ENCODE measurements at places on chromosomes 16 and 17.
A peak's percentile ranks its signal among the peaks of the same experiment; 100 is the strongest.

DNA sequence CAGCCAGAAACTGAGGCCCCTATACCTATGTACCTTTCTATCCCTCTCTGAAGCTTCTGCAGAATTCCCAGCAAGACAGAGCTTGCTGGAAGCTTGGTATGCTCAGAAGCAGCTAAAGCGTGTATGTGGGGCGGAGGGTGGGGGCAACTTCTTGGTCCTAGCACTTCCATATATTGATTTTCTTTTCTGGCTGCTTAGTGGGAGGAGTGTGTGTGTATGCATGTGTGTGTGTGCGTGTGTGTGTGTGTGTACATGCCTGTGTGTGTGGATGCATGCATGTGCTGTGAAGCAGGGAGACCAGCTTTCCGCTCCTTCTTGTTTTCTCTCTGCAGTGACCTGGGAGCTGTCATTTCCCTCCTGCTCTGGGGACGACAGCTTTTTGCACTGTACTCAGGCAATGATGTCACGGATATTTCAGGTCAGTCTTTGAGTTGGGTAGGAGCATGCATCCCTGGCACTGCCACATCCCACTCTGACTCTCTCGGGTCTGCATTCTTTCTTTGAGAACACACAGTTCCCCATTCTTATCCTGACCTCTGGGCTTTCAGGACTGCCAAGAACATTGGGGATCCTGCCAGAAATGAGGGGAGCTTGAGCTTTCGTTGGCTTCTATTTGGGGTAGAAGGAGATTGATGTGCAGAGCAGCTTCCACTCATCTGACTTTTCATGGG, 10.7 kb downstream of the HPR start:
- DNase-seq, result no peak

DNA sequence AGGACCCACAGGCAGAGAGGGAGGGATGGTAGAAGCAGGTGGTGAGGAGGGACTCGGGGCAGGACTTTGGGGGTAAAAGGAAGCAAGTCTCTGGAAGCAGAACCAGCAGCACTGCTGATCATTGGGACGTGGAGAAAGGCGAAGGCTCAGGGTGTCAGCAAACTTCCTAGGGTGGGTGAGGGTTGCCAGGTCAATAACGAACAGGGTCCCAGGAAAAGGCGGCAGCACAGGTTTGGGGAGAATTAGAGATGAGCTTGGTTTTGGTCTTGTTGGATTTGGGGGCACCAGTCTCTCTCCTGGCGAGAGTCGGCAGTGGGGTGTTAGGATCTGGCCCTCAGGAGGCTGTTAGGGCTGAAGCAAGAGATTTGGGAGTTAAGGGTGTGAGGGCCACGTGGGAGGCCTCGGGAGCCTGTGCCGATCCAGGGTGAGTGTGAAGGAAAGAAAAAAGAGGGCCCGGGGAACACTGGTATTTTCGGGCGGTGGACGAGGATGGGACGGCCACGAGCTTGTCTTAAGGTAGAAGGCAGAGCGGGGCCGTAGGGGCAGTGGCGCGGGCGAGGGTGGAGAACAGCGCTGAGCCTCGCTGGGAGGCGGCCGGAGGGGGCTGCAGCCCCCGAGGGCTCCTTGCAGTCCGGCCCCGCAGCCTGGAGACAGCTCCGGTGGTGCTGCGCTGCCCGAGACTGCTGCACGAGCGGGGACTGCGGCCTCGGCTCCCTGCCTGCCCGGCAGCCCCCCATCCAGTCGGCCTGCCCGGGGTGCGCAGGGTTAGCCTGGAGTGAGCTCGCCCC, 765 bp upstream of the ADORA2B start:
- no peak for DNase-seq

GRCh38 chr16:74291577-74292208, 4.9 kb upstream of the PSMD7 start:
- DNase-seq, result no peak

DNA sequence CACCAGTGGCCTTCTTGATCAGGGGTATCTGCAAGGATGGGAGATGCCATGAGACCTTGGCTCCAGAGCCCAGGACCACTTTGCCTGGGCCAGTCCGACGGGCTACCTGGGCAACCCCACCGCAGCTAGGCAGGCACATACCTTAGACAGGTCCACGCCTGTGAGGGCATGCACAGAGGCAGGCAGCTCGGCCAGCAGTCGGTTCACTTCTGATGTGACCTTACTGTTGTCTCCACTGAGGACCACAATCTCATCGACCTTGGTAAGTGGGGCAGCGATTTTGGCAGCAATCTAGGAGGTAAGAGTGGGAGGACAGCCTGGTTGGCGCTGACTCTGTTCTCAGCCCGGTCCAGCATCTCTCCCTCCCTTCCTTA, 17.0 kb downstream of the FLOT2 start:
- DNase-seq, result no peak

GRCh38 chr17:43530288-43531081, 15.7 kb downstream of the ETV4 start:
- DNase-seq, result no peak

- DNase-seq, result no peak
Measured at GRCh38 chr17:3381957-3382356, 4.2 kb downstream of the OR3A2 start.

DNA sequence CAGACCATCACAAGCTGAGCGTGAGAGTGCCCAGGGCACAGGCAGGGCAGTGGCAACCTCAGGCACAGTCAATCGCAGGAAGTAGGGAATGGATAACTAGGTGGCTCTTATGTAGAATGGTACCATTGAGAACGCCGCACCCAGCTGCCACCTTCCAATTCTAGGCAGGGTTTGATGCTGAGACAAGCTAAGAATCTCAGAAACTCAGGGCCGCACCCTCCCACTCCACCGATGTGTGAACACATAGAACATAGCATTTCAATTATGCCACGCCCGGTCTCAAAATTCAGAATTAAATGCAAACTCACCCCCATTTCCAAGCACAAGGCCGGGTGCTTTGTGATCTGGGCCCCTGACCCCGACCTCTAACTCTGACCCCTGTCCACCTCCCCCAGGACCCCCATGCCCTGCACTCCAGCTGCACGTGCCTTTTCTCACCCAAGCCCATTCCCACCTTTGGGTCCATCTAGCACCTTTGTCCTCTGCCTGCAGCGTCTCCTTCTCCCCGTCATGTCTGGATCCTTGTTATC, 178.4 kb downstream of the C16orf95 start:
- DNase-seq, result no peak

GRCh38 chr16:17647879-17648872, 177.4 kb upstream of the XYLT1 start:
- no peak for DNase-seq

DNA sequence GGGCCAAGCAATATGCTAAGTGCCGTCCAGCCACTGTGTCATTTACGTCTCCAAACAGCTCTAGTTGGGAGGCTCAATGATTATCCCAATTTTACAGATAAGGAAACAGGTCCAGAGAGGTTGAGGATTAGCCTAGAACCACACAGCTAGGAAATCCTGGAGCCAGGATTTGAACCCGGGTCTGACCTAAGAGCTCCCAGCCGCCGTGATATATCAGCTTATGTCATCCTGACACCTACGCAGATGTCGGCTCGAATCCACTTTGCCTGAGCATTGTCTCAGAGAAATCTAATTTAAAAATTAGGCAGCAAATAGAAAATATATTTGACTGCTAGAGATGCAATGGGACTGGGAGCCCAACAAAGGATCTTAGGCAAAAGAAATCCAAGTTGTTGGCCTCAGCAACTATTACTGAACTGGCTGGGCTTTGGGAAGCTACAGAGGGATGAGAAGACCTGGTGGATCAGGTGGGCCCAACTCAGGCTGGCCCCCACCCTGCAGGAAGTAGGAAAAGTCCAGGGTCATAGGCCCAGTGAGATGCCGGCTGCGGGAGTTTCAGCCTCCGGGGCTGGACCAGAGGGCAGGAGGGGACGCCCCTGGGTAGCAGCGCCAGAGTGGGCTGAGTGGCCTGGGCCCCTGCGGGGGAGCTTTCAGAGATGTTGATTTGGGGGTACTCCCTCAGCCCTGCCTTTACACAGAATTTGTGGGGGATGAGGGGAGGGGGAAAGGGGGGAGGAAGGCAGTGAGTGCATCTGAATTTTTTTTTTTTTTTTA, 35.1 kb upstream of the IL21R start:
- DNase-seq, result peak; percentile 29

- no peak for DNase-seq
Measured at GRCh38 chr17:65977041-65977440, 214.9 kb downstream of the CEP112 start.

DNA sequence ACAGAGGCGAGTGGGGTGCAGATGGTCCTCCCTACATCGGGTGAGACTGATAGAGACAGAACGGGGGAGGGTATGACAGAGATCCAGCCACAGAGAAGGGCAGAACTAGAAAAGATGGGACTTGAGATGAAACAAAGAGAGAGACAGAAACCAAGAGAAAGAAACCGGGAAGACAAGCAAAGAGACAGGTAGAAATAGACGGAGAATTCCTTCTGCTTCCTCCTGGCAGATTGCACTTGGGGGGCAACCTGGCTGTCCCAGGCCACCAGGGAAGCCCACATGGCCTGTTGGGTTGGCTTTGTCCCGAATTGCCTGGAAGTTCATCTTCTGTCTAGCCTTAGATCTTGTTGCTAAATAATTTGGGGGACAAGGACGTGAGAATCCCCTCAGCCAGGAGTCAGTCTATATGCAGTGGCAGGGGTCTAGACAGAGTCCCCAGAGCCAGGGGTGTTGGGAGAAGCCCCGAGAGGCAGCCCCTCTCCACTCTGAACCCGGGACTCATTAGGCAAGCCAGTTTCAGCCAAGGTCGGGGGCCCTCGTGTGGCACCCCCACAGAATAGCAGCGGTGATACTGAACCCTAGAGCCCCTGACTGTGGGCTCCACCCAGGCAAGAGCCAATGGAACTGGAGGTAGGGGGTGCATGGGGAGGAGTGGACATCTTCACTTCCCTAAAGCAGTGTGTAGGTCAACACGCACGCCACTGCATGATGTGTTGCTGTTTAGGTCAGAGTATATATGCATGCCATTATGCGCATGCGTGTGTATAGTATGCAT, 627 bp upstream of the TSPOAP1 start:
- DNase-seq, result peak; percentile 99

- peak; percentile 98 for DNase-seq
Measured at GRCh38 chr17:68291836-68292688, 767 bp downstream of the ARSG start.

GRCh38 chr17:42129109-42129837, 6.7 kb downstream of the HSPB9 start:
- no peak for DNase-seq

DNA sequence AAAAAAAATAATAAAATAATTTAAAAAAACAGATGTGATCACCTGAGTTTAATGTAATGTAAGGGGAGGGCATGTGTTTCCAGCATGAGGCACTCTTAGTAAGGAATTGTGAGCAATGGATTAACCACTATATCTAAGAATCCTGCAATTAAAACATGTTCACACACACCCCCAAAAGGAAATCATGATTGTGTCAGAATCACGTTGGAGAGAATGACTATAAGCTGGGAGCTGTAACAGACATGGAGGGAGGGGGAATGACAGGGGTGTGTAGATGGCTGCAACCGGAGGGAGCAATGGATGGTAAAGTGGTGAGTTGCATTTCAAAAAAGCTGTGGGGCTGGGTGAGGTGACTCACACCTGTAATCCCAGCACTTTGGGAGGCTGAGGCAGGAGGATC, 13.6 kb upstream of the CCL22 start:
- no peak for DNase-seq

DNA sequence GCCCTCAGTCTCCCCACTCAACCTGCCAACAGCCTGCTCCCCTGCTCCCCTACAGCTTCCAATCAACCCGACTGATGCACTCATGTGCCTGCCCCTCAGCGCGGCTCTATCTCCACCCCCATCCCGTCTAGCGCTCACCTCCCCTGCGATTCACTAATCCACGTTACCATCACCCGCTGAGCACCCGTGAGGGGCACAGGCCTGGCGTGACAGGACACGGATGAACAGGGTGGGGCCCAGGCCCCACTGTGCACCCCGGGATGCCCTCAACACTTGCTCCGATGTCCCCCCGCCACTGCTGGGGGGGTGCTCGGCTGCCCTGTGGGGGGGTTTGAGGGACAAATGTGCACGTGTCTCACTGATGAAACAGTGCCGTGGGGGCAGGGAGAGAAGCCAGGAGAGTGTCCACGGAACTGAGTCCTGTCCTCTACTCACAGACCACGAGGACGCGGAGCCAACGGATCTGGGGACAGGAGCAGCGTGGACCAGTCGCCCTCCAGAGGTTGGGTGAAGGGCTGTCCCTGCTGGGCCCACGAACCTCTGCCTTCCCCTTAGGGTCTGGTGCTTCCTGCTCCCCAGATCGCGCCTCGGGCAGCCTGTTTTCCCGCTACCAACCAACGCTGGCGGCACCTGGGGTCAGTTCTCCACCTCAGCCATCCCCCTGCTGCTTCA, 66.7 kb downstream of the RPH3AL start:
- DNase-seq, result no peak

- no peak for DNase-seq
Measured at GRCh38 chr16:65287307-65287706, 165.4 kb upstream of the CDH11 start.

GRCh38 chr16:19599968-19600716, 44.6 kb downstream of the VPS35L start:
- no peak for DNase-seq

DNA sequence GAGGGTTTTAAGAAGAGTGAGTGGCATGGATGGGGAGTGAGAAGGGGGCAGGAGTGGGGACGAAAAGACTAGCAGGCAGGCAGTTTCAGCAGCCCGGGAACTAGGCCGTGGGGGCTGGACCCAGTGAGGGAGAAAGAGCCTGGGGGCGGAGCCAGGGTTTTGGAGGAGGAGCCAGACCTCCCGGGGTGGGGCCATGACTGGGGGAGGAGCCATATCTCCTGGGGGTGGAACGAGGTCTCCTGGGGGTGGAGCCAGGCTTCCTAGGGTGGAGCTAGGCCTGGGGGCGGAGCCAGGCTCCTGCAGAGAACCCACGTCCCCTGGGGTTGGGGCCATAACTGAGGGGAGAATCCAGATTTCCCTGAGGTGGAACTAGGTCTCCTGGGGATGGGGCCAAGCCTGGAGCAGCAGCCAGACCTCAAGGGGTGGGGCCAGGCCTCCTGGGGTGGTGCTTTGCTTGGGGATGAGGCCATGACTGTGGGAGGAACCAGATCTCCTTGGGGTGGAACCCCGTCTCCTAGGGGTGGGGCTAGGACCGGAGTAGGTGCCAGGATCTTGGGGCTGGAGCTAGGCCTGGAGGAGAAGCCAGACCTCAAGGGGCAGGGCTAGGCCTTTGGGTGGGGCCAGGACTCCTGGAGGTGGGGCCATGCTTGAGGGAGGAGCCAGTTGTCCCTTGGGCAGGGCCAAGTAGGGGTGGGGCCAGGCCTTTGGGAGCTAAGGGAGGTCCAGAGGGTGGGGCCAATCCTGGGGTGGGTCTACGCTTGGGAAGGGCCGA, 41.7 kb upstream of the JPH3 start:
- peak; percentile 9 for DNase-seq

DNA sequence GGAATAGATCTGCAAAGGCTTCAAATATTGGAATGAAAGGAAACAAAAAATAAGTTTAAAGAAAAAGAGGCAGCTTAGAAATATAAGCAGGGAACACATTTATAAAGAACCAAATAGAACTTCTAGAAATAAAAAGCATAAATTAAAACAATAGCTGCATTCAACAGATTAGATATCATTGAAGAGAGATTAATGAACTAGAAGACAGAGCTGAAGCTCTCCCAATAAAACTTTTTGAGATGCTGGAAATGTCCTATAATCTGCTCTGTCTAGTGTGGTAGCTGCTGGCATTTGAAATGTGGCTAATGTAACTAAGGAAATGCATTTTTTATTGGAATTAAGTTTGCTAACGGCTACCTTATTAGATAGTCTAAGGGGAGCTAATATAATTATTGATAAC, 115.6 kb downstream of the MAP2K4 start:
- no peak for DNase-seq
